ENCODE measurements at places on chromosomes 2 and 18. TPM values are rescaled to one million over a fixed set of nuclear protein-coding genes. Genes with fewer than 3 reads are reported as not detected.

The GAL3ST2 gene
- 0.18 TPM for polyA plus RNA-seq

The RGPD5 gene
- 11.1 TPM for polyA plus RNA-seq

GRCh38 chr18:21725201-21725600 is 15.4 kb upstream of the MIB1 start:
- no peak for DNase-seq

- DNase-seq, result no peak
Measured at GRCh38 chr2:43370705-43371104, 144.3 kb upstream of the ZFP36L2 start.

DNA sequence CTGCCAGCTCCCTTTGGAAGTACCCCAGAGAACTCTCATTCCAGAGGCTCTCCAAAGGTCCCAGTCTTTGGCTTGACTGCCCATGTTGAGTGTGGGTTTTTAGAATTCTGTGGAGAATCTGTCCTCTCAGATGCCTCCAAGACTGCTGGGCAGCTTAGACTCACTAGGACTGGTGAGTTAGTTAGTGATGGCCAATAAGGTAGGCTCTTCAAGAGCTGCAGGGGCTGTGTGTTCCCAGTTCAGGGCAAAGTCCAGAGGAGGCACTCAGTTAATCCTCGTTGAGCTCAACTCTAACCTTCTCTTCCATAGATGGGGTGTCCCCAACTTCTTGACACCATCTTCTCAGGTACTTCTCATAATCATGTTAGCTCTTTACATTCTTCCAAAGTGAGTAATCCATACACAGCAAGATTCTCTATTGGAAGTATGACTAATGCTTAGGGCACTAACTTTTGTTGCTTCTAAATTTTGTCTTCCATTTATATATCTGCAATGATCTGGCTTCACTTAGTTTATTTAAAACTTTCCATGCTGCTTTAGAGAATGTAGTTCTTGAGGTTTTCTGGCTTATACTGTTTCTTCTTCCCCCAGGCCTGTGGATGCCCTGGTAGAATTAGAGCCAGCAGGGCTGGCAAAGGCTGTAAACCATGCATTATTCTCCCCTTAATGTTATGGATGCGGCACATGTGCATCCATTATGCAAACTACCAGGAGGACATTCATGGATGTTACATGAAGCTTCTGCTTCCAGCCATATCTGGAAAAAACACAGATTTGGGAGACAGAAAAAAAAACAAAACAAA is 88.9 kb downstream of the POLE4 start:
- no peak for DNase-seq

GRCh38 chr2:18645315-18645714 is 55.9 kb upstream of the NT5C1B start:
- no peak for DNase-seq

DNA sequence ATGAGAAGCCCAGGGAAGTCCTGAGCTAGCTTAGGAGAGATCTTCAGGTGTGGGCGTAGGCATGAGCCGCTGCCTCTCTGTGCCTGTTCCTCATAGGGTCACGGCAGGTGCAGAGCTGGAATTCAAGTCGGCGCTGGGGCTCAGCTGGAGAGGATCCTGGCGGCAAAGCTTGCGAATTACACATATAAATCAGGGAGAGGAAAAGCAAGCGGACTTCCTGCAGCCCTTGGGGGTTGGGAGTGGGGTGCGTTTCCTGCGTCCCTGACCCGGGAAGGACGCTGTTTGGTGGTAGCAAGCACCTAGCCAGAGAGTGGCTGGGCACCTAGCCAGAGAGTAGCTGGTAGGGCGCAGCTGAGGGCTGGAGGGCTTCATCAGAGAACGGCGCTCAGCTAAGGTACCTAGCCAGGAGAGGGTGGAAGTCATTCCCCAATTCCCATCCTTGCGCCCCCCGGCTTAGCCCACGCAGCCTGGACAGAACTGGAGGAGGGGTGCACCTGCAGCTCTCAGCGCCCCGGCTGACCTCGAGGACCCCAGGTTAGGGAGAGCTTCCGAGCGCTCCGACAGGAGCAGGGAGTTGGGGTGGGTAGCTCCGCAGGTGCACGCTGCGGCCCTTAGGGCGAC is 459 bp upstream of the EFR3B start:
- peak; percentile 54 for DNase-seq

Measured in right renal pelvis (tissue), 4 donors.